ENCODE measurements at places on chromosomes 11 and 22.

GRCh38 chr11:102886999-102887398, 12.2 kb upstream of the MMP12 start:
- DNase-seq: no peak

DNA sequence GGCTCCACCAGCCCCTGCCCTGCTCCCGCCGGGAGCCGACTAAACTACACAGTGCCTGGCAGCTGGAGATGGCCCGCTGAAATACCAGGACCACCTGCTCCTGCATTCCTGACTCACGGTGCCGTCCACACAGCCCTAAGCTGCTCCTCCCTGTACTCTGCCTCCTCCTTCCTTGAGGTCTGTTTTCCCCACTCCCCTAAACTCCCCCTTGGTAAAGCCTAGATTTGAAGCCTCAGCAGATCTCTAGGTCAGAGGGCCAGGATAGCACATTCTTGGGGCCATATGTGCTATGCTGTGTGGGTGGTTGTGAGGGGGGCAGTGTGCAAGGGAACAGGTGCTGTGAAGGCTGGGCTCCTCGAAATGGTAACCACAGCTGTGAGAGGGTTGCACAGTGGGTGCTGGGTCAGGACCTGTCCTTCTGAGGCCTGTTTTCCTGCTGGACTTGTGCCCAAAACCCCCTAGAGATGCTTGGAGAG, 9.7 kb downstream of the LRFN4 start:
- no peak for DNase-seq

DNA sequence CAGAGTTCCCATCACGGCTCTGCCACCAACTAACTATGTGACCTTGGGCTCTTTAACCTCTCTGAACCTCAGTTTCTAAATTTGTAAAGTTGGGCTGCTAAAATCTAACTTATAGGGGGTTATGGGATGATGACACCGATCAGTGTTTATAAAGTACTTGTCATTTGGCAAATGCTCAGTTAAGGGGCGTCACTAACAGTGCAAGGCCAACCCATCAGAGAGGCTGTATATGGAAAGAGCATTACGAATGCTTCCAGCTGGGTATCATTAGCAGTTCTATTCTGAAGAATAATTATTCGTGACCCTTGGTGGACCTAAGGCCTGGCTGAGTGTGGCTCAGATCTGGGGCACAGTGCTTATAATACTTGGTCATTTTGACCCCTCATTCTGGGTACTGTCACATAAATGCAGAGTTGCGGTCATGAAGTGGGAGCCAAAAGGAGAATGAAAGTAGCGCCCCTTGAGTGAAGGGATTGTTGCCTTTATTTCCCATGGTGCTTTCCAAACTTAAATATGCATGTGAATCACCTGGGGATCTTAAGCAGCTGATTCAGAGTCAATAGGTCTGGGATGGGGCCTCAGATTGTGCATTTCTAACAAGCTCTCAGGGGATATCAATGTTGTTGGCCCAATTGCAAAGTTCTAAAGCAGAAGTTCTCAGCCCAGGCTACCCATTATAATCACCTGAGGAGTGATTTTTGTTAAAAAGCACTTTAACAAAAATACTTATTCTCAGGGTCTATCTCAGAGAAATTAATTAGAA, 115.8 kb downstream of the CSNK2A3 start:
- DNase-seq: no peak

GRCh38 chr11:19921976-19922688, 209.5 kb downstream of the NAV2 start:
- DNase-seq: no peak

- DNase-seq: no peak
Measured at GRCh38 chr11:127709960-127710359, 709.4 kb upstream of the KIRREL3 start.

GRCh38 chr11:1307998-1308742, 1.3 kb downstream of the TOLLIP start:
- DNase-seq: no peak

- DNase-seq: no peak
Measured at GRCh38 chr11:95736355-95736754, 53.2 kb downstream of the FAM76B start.

Measured in stimulated activated CD8-positive, alpha-beta memory T cell treated with anti-CD3 and anti-CD28 coated beads, Interleukin-7, amount 100 ng/mL, for 1 hour (primary cell).